Fibroblast of skin of right quadriceps (primary cell): ENCODE measurements at places on chromosomes 16 and 17.

DNA sequence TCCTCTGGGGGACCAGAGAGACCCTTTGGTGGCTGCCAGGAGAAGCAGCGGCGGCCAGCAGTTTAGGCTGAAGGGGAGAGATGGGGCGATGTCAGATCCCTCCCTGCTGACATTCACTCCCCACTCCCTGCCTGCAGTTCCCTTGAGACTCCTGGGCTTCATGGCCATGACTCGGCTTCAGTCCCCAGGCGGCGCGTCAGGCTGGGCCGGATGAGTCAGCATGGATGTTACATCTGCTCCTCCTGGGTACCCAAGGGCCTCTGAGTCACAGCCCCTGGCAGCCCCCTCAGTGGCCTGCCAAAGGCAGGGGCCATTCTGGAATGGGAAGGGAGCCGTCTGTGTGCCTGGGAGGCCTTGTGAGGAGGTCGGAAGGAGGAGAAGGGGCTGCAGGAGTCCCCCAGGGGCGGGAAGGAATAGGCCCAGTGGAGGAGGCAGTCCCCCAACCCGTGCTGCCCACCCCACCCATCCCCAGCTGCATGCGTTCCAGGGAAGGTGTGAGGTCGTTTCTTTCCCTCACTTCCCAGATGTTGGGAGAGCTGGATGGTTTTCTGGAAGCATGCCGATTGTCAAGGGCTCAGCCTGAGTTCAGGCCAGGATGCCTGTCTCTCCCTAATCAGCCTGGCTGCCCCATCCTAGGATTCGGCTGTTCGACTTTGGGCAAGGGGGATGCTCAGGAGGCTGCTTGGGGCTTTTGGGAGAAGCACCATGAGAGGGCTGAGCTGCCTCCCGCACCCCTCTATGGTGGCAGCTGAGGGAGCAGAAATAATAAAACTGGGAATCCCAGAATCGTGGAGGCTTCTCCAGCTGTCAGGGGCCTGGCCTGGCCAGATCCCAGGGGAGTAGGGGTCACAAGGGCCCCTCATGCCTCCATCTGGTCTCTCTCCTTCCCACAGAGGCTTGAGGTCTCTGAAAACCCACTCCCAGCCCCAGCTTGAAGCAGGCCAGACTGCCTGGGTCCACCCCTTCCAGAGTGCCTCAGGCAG is 9.7 kb downstream of the RHBDL3 start:
- peak; percentile 92 for DNase-seq

- DNase-seq = peak; percentile 94
Observed at GRCh38 chr16:11129378-11129781, 126.6 kb downstream of the SOCS1 start.

DNA sequence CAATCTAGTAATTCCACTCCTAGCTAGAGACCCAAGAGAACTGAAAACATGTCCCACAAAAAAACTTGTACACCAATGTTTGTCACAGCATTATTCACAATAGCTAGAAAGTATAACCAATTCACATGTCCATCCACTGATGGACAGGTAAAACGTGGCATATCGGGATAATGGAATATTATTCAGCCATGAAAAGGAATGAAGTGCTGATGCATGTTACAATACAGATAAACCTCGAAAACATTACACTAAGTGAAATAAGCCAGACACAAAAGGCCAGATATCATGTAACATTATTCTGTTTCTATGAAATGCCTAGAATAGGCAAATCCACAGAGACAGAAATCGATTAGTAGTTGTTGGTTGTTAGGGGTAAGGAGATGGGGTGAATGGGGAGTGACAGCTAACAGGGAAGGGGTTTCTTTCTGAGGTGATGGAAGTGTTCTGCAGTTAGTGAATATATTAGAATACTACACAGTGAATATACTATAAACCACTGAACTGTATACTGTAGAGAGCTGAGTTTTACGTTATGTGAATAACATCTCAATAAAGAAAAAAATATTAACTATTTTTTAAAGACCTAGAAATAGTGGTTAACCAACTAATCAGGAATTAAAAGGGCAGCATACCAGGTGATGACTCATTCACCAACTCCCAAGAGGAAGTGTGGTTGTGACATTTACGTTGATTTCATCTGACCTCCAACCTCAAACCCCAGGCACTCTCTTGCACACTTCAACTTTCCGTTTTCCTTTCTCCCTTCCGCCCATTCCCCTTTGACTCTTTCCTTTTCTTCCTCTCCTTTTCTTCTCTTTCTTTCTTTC is 48.6 kb downstream of the GAS7 start:
- DNase-seq = peak; percentile 89

DNA sequence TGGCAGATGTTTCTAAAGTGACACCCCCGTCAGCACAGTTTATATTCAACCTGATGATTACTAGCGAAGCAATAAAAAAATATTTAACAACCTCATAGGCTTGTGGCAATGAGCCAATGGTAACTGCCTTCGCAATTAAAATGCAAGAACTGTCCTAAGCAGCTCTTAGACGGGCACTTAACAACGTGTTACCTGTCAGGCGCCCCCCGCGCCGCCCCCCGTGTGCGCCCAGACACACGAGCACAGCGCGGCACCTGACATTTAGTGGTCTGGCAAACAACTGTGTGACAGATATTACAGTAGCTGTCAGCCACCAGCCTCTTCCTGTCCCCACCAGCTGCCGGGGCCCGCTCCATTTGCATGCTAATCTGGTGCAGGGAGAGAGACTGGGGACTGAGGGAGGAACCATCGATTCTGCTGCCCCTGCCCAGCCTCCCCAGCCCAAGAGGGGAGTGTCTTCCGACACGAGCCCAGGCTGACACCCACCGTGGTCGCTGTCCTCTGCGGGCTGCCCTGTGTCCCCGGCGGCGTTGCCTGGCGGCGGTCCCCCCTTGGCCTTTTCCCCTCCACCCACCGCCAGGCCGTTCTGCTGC is 12.7 kb downstream of the NDUFAF8 start:
- DNase-seq = no peak

- no peak for DNase-seq
Observed at GRCh38 chr17:47762728-47763127, 29.7 kb downstream of the TBX21 start.
